ENCODE measurements at places on chromosomes 7 and 10.
A peak's percentile ranks its signal among the peaks of the same experiment; 100 is the strongest.

- no peak for DNase-seq
Measured at GRCh38 chr10:71969929-71970328, 5.7 kb downstream of the CHST3 start.

DNA sequence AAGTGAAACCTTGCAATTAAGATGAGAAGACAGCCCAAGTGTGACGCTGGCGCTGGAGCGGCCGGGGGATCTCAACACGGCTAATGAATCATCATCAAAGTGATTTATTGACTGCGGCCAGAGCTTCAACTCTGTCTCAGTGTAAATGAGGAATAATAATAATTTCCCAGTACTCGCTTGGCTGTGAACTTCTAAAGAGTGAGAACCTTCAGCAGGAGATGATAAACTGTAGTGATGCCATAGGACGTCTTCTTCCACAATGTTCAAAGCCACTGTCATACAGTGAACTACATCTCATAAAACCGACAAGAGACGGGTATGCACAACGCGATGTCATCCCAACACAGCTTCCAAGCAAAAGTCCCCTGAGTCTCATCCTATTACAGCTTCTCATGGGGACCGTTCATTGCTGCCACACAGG lies 123.6 kb upstream of the NOBOX start:
- DNase-seq: no peak

DNA sequence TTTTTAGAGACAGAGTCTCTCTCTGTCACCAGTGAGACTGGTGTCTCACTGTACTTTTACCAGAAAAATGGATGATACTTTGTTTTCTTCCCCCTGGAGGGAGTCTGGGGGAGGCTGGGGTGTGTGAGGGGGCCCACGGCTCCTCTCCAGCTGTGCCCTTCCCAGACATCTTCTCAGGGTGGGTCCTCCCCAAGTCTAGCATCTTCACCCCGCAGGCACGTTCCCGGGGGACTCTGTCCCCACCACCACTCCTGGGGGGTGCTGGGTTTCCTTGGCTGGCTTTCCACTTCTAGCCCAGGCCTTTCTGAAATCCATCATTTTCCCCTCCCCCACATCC lies 61.8 kb upstream of the MKRN1 start:
- no peak for DNase-seq

DNA sequence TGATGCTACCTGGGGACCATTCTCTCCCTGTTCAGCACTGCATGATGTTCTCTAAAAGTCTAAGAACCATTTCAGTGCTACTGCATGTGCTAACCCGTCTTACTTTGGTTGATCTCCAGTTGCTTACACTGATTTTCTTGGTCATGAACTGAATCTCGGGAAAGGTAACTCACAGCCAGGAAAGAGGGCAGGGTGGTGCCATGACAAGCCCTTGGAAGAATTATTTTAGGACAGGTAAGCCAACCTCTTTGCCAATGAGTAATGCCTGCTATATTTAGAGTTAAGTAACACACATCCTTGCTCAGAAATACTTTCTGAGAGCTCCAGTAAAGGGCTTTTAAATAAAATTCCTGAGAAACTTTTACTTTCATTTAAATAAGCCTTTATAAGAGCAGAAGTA lies 126.7 kb downstream of the ARL4A start:
- DNase-seq: no peak

- no peak for DNase-seq
Measured at GRCh38 chr10:33410096-33410859, 75.8 kb upstream of the NRP1 start.

DNA sequence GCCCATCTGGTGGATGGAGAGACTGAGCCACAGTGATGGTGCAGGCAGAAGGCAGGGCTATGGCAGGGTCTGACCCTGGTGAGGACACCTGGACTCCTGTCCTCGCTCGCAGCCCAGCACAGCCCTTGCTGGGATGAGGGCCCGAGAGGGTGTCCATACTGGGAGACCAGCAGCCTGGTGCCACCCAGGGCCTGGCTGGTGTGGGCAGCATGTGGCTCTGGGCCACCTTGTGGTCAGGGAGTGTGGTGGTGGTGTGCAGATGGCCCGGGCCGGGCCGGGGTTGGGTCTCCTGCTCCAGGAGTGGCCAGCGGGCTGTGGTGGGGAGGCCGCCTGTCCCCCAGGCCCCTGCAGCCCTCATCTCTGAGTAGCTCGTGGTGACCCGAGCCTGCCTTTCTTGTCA lies 14.9 kb downstream of the ADCY1 start:
- peak; percentile 61 for DNase-seq

DNA sequence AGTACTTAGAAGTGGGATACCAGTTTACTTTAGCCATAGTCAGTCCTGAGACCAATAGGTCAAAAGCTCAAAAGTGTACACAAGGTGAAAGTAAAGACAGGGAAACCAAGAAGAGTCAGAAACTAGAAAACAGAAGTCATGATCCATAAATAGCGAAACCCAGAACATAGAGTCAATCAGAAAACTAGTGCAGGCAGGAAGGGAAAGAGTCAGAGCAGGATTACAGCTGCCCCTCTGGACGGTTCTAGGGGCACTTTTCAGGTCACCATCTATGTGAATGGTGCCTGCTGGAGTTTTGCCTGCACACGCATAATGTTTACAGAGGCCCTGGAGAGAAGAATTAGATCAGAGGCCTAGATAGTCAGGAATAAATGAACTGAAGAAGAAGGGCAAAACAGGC lies 22.4 kb upstream of the DMTF1 start:
- DNase-seq: no peak

DNA sequence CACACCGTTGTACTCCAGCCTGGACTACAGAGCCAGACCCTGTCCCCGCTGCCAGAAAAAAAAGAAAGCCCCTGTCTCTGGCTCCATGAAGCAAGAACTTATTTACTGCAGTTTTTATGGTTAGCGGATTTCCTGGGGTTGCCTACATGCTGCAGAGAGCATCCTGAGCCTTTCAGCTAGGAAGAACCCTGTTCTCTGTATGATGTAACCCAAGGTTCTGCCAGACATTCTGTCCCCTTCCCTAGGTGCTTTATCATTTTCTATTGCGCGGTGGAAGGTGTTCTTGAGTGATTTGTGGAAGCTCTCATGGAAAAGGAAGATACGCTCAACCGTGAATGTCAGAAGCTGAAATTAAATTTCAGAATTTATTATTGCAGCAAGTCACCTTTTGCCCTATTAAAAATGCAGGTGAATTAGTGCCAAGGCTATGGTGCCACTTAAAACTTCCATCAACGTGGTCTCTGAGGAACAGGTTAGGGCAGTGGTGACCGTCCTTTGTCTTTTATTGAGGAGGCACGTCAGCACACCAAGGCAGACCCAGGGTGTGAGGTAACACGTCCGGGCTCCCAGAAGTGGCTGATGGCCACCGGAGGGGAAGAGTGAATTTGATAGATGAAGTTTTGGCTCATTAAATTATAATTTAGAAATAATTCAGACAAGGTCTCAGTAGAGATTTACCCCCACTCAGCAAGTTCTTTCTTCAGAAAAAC lies 273.1 kb downstream of the PHTF2 start:
- DNase-seq: no peak

- no peak for DNase-seq
Measured at GRCh38 chr10:13942035-13942434, 355.3 kb downstream of the PRPF18 start.
